ENCODE measurements at places on chromosomes 1 and 21.
A peak's percentile ranks its signal among the peaks of the same experiment; 100 is the strongest.

DNA sequence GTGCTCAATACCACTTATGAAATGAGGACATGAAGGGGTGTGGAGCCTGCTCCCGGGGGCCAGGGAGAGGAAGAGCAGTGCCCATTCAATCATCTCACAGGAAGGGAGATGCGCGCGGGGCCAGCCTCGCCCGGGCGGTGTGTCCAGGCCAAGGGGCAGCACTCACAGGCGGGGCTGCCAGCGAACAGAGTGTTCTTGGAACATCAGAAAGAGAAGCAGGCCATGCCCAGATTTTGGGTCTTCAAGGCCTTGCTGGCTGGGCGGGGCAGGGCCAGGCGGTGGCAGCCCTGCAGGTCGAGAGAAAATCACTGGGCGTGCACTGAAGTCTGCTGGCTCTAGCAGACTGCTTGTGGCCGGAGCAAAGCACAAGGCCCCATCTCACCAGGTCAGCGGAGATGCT is 168.6 kb downstream of the PRDM16 start:
- DNase-seq = no peak

GRCh38 chr1:40385437-40386358 is 12.2 kb downstream of the SMAP2 start:
- no peak for DNase-seq

- DNase-seq = peak; percentile 46
Measured at GRCh38 chr1:59673573-59674450, 140.9 kb upstream of the HOOK1 start.

DNA sequence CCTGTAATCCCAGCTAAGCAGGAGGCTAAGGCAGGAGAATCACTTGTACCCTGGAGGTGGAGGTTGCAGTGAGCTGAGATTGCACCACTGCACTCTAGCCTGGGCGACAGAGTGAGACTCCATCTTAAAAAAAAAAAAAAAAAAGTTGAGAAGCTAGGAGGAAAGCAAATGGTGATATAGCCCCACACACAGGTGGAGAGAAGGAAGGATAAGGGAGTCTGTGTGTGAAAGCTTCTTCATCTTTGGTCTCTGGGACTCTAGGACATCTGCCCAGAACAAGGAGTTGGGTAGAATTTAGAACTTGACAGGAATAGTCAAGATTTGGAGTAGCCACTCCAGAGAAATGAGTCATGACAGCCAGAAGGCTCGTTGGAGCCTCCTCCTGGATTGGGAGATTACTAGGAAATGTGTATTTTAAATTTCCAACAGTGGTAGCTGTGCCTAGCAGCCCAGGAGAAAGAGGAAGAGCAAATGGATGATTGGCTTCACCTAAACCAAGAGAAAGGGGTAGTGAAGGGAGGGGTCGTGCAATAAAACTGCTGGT is 19.9 kb downstream of the NPL start:
- DNase-seq = no peak

DNA sequence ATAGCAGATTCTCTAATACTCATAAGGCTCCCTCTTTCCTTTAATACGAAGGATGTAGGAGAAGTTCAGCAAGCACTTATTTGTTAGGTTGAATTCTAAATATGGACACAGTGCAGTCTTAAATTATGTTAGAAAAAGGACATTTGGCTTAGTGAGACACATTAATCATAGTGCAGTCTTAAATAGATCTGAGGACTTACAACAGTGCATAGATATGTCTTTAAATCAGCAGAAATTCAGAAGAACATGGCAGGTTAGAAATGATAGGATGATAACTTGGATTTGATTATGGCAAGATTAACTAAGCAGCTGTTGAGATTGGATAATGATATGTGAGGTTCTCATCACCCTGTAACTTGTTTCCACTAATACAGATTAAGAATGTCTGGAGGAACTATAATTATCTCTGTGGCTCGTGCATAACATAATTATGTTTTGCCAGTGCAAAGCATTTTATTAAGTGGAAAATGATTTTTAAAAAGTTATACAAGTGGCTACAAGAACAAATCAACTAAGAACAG is 485.9 kb downstream of the USP25 start:
- no peak for DNase-seq

Measured in urinary bladder (tissue), 4 donors.